Mucosa of descending colon (tissue), 3 donors: ENCODE measurements at places on chromosomes 1 and 21. TPM values are rescaled to one million over a fixed set of nuclear protein-coding genes. Genes with fewer than 3 reads are reported as not detected.

TENT5C gene
- 32.1 TPM for total RNA-seq

GRCh38 chr1:155170806-155171205, 2.3 kb downstream of the KRTCAP2 start:
- DNase-seq, result no peak

CELSR2 gene
- total RNA-seq, result 14.7 TPM

GRCh38 chr1:30064547-30064946, 658.8 kb downstream of the MATN1 start:
- no peak for DNase-seq

GSTM1 gene
- total RNA-seq, result 20.0 TPM

DNA sequence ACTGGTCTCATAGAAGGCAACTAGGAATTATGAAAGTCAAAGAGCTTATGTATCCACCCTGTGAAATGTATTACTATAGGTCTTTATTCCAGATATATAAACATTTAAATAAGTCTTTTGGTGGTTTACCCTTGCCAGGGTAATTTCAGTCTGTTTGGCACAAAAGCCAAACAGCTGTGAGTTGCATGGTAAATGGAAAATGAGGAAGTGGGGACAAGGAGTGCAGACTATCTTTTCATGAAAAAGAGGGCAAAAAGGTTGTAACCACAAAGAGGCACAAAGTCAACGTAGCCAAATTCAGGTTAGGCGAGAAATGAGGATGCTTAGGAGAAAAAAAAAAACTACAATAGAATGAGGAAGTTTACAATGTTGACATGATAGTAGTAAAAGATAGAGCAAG, 492.3 kb upstream of the PRMT6 start:
- no peak for DNase-seq

DNA sequence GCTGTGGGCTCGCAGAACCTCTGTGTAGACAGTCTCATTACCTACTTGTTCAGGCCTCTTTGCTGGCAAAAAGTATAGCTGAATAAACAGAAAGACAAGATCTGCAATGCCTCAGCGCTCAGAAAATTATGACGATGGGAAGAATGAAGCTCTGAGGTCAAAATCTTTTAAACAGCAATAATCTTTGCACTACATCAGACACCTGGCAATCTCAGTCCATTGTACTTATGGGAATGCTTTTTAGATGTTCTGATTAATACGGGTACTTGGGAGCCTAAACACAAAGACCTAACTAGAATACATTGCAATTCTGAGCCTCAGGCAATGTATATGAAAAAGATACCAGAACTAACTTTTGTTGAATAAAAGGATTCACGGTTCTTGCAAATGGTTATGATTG, 410.7 kb downstream of the SMYD3 start:
- no peak for DNase-seq

DNA sequence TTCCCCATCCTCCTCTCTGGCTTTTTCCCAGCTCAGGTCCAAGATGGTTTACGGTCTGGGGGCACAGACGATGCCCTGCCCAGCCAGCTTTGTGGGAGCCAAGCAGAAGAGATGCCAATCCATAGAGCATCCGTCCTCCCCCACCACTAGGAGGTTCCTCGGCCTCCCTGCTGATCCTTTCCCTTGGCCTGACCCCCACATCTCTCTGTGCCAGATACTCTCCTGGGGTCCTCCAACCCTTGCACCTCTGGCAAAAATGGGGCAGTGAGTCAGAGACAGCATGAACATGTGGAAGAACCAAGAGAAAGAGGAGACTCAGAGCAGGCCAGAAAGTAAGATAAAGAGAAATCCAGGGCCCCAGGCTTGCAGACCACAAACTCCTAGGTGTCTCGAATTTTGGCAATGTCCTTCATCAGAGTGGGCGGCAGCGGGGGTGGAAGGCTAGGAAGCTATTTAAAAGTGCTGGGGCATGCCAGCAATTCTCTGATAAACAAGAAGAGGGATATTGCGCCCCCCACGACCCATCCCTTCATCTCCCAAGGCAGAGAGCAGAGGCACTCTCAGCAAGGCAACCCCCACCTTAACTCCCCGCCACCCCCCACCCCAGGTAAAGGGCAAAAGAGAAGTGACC, 11.4 kb downstream of the BLACAT1 start:
- DNase-seq, result no peak
